Stimulated activated memory B cell treated with anti-CD40 and anti-IgM and Interleukin-4, amounts not matched to agents 10 μg/mL and 1 μg/mL and 100 μg/mL, for 72 hours (primary cell): ENCODE measurements at places on chromosomes 5 and 9.

DNA sequence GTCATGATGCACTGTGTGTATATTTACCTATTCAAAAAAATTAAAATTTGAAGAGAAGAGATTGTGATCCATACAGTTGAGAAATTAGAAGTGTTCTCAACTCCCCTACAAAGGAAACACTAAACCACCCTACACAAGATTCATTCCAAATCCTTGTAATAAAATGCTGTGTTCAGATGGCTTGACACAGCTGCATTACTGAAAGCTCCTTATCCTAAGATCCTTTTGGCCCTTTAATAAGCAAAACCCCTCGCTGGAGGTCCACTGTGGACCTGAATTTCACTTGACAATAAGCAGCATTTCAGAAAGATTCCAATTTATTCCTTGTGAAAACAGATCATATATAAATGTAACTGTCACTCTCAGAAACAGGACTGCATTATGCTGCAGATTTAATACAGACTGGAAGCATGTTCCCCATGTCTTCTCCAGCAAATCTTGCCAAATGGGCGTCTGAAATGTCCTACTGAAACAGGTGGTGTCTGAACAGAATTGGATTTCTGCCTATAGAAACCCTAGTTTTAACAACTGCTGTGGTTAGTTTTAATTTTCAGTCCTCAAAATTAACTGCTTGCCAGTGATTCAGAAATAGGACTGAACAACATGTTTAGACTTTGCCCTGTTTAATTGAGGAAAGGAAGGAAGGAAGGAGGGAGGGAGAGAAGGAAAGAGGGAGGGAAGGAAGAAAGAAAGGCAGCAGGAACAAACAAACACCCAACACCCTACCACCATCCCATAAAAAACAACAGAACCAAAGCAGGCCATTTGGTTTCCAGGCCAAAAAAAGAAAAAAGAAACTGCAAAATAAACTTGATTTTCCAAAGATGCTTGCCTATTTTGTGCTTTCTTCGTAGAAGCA lies 179.6 kb downstream of the MLLT3 start:
- ATAC-seq, result no peak

DNA sequence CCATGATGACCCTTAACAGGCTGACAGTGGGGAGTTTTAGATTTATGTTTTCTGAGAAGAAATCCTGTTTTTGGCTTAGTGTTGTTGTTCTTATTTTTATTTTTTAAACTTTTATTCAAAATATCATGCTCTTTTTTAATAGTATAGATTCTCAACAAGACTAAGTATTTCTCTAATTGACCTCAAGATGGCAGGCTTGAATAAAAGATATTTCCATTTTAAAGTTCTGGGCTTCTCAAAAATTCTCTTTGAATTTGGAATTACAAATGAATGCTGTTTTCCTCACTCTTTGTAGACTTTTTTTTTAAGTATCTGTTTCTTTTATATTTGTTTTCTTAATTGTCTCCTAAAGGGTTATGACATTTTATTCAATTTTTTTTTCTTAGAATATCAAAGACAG lies 50.0 kb upstream of the SH3GL2 start:
- no peak for ATAC-seq

GRCh38 chr5:43608406-43608805 lies 5.4 kb downstream of the NNT start:
- no peak for ATAC-seq

- ATAC-seq, result no peak
Observed at GRCh38 chr9:6272229-6272598, 56.0 kb upstream of the TPD52L3 start.

DNA sequence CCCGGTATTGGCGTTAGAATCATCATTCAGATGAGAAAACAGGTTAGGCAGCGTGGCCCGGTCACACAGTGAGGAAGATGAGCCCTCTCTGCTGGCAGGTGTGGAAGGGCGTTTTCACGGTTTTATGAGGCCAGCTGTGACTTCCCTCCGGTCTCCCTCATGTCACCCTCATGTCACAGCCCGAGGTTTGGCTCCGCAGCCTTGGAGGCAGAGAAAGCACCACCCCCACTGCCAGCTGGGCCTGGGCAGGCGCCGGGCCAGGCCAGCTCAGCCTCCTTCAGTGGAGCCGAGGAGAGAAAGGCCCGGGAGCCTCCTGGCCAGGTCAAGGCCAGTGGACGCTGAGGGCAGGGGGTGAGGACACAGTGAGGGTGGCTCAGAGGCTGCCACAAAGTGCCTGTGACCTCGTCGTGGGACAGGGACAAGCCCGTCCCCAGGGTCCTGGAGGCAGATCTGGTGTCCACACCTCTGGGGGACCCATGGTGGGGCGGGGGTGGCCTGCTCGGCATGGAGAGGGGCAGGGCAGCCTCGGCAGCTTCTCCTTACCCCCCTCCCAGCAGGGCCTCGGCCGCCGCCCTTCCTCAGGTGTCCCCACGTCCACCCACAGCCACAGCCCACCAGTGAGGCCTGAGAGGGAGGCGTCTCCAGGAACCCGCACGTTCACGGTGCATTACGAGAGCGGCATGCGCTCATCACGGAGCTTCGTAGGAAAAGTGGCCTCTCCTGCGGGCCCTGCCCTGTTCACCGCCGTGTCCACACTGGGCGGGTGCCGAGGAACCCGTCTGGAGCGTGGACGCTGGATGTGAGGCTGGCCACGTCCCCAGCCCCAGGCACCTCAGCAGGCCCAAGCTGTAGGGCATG lies 32.2 kb downstream of the EXD3 start:
- ATAC-seq, result peak; percentile 9

DNA sequence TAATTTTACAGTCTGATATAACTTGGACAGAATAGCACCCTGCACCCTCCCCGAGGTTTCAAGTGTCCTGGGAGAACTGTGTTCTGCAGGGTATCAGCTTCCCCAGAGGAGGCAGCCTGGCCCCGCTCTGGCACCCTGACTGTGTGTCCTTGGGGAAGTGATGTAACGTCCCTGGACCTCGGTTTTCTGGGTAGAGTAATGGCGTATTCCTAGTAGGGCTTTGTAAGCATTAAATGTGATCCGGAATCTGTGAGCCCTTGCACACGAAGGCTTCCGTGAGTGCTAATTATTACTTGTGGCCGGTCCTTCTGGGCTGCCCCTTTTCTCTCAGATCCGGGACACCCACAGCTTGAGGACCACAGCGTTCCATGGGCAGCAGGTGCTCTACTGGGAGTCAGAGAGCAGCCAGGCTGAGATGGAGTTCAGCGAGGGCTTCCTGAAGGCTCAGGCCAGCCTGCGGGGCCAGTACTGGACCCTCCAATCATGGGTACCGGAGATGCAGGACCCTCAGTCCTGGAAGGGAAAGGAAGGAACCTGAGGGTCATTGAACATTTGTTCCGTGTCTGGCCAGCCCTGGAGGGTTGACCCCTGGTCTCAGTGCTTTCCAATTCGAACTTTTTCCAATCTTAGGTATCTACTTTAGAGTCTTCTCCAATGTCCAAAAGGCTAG lies 1.0 kb upstream of the CACFD1 start:
- ATAC-seq, result no peak

GRCh38 chr5:4222821-4223220 lies 627.2 kb downstream of the IRX1 start:
- ATAC-seq, result no peak

DNA sequence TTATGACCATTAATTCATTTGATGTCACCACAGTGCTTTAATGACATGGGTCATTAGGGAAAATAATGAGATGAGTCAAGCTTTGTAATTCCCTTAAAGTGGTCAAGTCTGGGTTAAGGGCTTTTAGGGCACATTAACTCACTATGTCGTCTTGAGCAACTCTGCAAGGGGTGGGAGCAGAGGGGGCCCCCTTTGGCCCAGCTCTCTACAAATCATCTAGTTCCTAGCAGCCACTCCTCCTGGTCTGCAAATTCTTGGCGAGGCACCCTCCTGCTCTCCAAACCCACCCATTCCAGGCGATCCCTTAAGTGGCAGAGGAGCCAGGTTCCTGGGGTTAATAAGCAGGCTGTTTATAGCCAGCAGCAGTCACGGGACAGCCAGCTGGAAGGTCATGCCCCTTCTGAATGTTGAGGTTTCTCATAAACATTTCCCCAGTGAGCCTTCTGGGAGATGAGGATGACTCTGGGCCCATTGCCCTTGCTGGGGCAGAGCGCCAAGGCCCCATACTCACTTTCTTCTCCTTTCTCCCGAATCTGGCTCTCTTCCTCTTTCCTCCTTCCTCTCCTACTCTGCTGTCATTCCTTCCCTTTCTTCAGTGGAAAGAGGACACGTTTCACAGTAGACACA lies 14.3 kb upstream of the GPX3 start:
- no peak for ATAC-seq

DNA sequence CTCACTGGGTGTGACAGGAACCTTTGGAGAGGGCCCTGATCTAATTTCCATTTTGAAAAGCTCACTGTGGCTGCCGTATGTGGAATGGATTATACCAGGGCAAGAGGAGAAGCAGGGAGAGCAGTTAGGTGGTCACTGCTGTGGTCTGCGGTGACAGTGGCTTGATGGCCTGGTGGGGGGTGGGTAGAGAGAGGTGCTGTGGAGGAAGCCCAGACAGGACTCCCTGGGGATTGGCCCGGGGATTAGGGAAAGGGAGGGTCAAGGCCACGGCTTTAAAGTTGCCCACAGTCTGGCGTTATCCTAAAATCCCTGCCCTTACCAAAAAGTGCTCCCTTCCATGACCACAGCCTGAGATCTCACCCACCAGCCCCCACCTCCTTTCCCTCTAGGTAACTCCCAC lies 4.7 kb downstream of the B4GALT7 start:
- ATAC-seq, result no peak

DNA sequence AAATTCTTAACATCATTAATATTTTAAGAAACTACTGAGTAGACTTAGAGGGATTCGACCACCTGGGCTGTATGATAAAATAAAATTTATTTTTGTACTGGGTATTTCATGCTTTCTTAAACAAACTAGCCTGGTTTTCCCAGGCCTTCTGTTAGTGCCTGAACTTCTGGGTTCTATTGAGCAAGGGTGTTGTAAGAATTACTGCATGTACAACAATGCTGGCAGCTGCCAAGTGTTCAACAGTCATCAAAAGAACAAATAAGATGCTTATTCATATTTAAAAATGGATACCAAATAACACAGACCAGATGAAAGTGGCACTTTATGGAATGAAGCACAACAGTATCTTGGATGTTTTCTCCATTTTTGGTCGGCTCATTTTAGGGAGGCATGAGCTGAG lies 123.2 kb upstream of the FBXL7 start:
- ATAC-seq, result no peak

DNA sequence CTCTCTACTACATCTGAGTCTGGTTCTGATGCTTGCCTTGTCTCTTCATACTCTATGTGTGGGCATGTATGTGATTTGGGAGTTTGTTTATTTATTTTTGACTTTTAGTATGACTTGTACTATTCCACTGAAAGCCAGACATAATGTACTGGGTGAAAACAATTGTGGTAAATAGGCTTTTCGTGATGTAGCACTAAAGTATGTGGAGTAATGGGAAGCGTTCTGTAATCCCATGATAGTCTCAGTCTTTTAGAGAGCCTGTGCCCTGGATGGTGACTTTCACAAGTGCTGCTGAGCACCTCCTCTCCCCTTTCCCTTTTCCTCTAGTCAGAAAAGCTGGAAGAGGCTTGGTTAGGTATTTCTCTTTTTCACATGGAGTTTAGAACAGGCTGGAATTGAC lies 85.8 kb upstream of the S1PR3 start:
- no peak for ATAC-seq

DNA sequence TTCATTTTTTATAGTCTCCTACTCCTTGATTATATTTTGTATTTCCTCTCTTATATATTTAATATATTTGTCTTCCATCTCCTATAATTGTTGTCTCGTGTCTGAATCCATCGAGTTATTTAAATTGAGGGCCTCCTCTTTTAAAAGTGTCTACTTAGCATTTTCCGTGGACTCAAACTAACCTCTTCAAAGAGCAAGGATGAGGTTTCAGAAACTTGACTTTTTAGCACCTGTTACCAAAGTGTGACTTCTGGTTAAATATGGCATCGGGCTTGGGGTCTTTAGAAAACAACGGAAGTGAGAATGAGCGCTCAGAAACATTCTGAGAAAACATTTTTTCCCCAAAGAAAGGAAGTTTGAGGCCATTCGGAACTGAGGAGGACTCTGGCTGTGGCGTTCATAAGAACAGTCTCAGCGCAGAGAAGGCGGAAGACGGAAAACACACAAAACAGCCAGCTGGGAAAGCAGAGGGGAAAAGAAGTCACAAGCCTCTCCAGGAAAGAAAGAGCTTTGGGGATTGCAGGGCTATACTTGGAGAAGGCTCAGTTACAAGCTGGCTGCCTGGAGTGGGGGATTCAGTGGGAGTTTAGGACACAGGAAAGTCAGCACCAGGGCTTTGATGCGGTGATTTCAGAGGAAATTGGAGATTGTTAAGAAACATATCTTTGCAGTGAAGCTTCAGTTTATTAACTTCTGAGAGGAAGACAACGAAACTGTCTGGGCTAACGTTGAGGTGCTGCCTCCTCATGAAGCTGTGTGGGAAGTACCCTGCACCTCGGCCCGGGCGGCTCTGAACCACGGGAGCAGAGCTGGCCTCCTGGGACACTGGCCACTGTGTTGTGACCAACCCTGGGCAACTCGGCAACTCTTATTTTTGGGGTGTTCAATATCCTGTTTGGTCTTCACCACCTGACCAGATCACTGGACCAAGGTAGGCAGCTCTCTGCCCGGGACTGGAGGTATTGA lies 25.1 kb upstream of the IRX2 start:
- no peak for ATAC-seq

- ATAC-seq, result no peak
Observed at GRCh38 chr5:113090336-113091106, 113.9 kb downstream of the DCP2 start.

GRCh38 chr9:95498641-95499040 lies 18.1 kb downstream of the PTCH1 start:
- ATAC-seq, result no peak

DNA sequence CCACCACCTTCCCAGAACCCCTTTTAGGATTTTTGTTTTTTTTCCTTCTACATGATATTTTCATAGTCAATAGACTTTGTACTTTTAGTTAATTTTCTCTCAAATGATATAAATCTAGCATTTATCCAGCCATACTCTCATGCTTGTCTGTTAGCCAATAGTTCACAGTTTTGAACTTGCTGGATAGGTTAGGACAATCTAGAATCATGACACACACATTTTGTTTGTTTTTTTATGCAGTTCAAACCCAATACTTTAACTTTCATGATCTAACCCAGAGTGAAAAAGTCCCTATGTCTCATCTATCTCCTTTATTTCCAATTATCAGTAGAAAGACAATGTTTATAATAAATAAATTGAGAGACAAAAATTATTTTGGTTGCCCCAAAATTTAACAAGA lies 509.7 kb upstream of the DMAC1 start:
- ATAC-seq, result no peak

DNA sequence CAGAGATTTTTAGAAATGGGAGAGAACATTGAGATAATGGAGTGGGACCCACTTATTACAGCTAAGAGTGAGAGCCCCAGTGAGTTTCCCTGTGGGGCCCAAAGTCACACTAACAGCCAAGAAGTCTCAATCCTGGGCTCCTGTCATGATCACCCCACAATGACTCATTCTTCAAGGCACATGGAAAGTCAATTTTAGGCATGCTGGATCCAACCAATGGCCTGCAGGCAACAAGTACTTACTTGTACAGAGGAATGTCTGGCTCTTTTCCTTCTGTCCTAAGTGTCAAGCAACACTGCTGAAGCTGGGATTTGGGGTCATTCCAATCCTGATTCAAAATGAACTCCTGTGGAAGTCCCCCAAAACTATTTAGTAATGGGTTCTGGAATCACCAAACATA lies 123.1 kb downstream of the DROSHA start:
- no peak for ATAC-seq

GRCh38 chr9:20152151-20152725 lies 363.4 kb upstream of the SLC24A2 start:
- ATAC-seq, result no peak

- no peak for ATAC-seq
Observed at GRCh38 chr5:138064526-138064925, 19.3 kb upstream of the WNT8A start.
